ENCODE measurements at places on chromosomes 13 and 19.
A peak's percentile ranks its signal among the peaks of the same experiment; 100 is the strongest.

- DNase-seq: no peak
Observed at GRCh38 chr13:44540761-44541434, 35.2 kb downstream of the TSC22D1 start.

GRCh38 chr19:2574971-2575630 lies 99.2 kb downstream of the GADD45B start:
- DNase-seq: no peak

DNA sequence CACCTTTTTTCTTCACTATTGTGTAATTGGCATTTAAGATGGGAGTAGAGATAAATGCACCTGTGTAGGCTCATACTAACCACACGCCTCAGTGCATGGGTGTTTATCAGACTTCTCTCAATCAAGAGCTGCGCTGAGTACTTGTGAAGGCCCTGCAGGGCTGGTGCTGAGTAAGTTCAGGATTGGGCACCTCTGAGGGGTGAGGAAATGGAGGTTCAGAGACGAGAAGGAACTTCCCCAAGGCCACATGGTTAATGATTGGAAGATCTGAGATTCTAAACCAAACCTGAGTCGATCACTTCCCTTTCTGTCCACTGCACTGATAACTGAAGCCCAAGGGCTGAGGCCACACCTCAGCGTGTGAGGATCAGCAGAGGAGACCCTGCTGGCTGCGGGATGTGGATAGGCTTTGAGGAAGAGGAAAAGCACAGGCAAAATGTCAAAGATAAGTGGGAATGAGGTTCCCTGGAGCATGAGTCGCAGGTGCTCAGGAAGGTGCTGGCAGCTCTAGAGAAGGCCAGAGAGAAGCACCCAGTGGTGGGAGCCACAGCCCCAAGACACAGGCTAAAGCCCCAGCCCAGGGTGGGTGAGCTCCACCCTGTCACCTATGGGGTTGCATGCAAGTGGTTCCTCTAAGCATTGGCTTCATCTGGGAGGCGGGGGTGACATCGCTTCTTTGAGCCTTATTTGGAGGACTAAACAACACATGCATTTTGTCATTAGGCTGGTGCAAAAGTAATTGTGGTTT lies 32.3 kb upstream of the GJB6 start:
- DNase-seq: no peak

DNA sequence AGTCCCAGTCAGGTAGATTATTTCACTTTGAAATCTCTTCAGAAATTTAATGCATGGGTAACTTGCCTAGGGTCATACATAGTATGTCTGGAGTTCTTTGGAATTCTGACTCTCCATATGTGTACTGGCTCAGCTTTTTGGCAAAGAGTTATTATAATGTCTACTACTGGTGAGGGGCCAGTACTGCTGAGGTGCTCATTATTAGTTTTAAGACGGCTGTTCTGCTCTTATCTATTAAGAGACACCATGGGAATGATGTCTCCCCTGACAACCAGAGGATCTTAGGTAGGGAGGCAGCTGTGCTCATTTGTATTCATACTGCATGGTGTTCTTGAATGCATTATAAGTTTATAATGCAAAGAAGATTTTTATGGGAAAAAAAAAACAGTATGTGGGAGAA lies 184.1 kb downstream of the RGCC start:
- DNase-seq: no peak

DNA sequence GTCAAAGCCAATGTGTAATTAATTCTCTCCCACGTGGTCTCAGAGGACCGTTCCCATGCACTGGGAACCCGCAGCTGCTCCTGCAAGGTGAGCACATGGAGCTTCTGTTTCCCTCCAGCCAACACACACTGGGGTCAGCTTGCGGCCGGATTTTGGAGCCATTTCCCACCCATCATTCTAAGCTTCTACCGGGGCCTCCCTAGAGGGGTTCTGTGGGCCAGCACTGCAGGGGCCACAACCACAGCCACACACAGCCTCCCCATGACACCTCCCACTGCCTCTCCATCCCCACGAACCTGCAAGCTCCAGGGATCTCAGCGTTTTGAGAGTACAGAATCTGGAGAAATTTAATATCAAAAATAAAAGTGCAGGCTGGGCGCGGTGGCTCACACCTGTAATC lies 120.7 kb upstream of the SOX1 start:
- no peak for DNase-seq

- no peak for DNase-seq
Observed at GRCh38 chr13:99150575-99151361, 49.9 kb upstream of the UBAC2 start.

DNA sequence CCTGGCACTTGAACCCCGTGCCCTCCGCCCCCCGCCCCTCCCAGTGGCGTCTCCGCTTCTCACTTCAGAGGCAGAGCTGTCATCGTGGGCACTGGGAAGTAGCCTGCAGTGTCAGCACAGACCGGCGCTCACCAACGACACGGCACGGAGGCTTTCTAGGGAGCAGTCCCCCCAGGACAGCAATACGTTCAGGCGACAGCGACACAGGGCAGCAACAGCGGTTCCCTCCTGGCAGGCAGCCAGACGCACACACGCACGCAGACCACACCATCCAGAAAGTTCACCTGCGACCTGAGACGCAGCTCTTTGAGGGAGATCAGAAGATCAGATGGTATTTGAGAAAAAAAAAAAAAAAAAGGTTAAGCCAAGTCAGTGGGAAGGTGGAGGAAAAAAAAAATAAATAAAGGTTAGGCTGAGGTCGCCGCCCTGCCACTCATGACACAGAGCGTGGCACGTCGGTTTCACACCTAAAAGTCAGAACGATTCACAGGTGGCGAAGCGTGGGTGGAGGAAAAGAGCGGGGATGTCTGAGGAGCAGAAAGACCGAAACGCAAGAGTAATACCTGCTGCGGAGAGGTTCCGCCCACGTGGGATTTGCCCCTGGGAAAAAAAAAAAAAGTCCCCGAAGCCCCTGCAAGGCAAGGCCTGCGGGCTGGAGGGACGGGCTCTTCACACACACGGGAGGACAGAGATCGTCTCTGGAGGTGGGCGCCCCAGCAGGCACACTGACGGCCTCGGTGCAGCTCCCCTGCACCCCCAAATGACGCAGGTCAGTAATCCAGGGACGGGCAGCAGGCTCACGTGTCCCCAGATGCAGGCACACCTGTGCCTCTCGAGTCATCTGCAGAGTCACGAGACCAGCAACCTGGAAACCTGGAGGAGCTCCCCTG lies 94.5 kb downstream of the GNG7 start:
- DNase-seq: peak; percentile 86

GRCh38 chr19:29526730-29527499 lies 1.1 kb downstream of the VSTM2B start:
- peak; percentile 38 for DNase-seq

GRCh38 chr19:1526066-1526778 lies 2.3 kb downstream of the PLK5 start:
- no peak for DNase-seq

- no peak for DNase-seq
Observed at GRCh38 chr13:97259798-97260714, 37.9 kb downstream of the MBNL2 start.

DNA sequence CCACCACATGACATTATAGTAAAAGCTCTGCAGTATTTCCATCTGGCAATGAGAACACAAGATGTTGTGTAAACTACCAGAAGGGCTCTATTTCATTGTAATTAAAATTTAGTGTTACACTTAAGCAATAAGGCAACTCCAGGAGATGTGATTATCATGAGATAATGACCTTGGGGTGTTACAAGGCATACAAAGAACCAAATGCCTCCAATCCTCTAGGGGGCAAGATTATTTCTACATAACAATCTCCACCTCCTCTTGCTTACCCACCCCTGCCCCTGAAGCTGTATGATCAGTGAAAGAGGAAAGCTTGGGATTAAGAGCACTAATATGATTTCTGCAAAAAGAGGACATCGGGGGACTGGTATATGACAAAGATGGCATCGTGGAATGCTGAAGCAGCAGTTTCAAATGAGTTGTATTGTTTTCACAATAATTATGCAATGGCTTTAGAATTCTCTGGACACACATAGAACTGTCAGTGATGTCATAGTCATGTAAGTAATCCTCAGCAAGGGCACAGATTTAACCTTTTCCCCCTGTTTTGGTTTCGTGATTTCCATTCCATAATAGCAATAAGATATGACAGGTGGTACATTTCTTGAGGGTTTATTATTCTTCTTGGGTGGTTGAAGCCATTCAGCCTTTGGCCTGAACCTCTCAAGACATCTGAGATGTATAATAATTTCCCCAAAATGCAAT lies 295.3 kb downstream of the MZT1 start:
- DNase-seq: no peak

GRCh38 chr13:77510156-77510555 lies 25.4 kb upstream of the SCEL start:
- DNase-seq: no peak

GRCh38 chr19:13410946-13411345 lies 95.3 kb downstream of the CACNA1A start:
- DNase-seq: no peak

- no peak for DNase-seq
Observed at GRCh38 chr19:2187159-2187558, 23.4 kb downstream of the DOT1L start.

GRCh38 chr13:106089261-106089980 lies 446.0 kb downstream of the EFNB2 start:
- no peak for DNase-seq

- peak; percentile 21 for DNase-seq
Observed at GRCh38 chr19:11887611-11888531, at the start of gene ZNF69. TSS of gene ZNF69 (plus strand) at chr19:11887782. CDS start at chr19:11887924, 142 bp downstream.

GRCh38 chr13:55816976-55817601 lies 1323.6 kb upstream of the PRR20A start:
- no peak for DNase-seq

- no peak for DNase-seq
Observed at GRCh38 chr19:44687888-44688287, 11.1 kb upstream of the CEACAM16 start.

- no peak for DNase-seq
Observed at GRCh38 chr19:7637374-7638256, 705 bp downstream of the STXBP2 start.

DNA sequence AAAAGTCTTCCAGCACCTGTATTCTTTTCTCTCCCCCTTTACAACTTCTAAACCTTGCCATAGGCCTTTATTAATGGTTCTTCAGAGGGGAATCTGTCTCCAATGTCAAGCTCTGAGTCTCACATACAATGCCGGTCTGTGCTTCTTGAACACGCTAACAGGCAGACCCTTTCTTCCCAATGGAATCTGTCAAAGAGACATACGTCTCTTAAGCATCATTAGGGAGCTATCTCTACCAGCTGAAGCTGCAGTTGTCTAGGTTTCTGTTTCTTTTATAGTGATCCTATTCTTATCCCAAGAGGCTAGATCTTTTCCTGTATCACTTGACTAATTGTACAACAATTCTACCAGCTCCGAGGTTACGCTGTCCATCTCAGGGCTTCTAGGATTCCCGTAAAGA lies 560.8 kb upstream of the NBEA start:
- no peak for DNase-seq

DNA sequence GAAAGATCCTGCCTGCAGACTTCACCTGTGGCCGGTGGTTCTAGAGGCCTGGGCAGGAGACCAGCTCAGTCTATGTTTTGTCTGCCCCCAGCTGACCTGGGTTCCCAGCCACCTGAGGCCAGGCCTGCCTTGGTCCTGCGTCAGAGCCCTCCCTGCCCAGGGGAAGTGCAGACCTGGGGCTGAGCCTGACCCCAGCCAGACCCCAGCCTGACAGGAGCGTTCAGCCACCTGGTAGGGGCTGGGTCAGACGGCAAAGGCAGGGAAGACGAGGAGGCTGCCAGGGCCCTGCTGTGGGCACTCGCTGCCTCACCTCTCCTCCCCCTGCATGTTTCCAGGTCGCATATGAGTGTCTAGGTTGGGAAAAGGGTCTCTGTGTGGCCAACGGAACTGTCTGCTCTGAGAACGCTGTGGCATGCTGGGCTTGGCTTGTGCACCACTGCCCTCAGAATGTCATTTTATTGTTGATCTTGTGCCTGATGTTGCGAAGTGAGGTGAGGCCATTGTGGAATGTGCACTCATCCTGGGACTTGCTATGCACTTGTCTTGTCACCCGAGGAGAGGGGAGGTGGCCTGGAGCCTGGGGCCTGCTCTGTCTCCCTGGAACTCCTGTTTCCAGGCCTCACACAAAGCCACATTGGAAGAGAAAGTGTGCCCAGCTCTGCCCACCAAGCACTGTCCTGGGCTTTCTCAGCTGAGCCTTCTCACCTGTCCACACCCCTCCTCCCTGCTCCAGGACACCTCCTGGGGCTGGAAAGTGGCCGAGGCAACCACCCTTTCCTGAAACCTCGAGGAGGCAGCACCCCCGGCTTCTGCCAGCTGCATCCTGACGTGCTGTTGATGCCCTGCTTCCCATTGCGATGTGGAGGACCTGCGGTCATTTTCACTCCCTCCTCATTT lies 15.2 kb upstream of the MCF2L start:
- no peak for DNase-seq

GRCh38 chr19:39679791-39680168 lies 24.1 kb downstream of the LGALS16 start:
- DNase-seq: peak; percentile 44

- DNase-seq: no peak
Observed at GRCh38 chr13:41702540-41702939, 245.2 kb downstream of the RGCC start.

DNA sequence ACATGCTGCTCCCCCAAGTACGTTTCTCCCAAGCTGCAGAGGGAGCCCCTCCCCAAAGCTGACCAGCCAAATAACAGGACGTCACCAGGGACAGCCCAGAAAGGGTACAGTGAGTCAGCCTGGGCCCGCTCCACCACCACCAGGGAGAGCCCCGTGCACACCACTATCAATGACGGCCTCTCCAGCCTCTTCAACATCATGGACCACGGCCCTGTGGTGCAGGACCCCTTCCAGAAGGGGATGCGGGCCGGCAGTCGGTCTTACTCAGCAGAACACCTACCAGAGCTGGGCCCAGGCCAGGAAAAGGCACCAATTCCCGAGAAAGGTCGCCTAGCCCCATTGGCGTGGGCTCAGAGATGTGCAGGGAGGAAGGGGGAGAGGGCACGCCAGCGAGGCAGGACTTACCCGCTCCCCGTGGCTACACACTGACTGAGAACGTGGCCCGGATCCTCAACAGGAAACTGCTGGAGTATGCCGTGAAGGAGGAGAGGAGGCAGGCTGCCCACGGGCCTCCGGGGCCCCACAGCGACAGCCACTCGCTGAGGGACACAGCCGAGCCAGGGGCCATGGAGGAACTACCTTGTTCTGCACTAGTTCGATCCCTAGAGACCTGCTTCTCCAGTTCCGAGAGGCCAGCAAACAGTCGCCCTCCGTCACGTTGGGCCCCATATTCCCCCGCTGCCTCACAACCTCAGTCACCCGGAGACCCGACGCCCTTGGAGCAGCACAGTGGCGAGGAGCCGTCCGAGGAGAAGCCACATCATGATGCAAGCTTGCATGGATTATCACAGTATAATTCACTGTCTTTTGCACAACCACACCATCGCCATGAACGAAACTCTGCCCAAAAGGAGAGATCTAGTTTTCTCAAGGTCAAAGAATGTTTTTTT lies 815.9 kb upstream of the KLHL1 start:
- no peak for DNase-seq
